ENCODE measurements at places on chromosomes 16 and 17.

GRCh38 chr16:82715833-82716232 lies 89.1 kb downstream of the CDH13 start:
- no peak for DNase-seq

DNA sequence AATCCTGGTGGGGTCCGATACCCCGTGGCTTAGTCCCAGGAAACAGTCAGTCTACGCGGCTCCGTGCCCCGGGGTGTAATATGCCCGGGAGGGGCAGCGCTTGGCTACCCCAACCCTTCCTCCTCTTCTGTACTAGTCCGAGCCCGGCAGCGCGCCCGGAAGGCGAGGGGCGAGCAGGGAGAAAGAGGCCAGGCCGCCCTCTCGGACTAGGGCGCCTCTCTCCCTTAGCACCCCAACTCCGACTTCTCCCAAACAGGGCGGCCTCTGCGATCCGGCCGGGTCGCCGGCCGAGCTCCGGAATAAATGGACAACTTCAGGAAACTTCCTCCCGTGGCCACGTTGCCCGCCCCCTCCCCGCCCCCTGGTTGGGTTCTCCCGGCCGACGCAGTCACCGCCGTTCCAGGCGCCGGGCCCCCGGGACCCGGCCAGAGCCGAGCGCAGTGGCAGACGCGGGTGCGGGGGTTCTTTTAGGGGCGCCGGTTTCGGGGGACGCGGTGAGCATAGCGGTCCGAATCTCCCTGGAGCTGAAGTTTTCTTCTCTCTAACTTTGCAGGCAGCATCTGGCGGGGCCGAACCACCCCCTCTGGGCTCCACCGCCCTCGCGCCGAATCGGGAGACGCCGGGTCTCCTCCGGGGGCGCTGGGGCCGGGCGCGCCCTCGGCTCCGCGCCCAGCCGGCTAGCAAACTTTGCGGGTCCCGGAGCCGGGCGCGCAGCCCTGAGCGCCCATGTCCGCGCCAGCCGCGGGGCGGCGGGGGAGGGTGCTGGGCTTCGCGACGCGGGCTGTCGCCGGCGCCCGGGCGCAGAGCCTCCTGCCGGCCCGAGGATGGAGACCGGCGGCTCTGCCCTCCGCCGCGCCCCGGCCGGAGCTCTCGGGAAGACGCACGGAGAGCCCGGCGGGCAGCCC lies at the start of gene SDK2:
Gene SDK2 (minus strand): TSS at position 301 of the 905 bp plus-strand sequence. CDS start 357 bp downstream, outside the sequence.
- DNase-seq = no peak

- DNase-seq = no peak
Measured at GRCh38 chr16:86199182-86199581, 300.2 kb downstream of the IRF8 start.

DNA sequence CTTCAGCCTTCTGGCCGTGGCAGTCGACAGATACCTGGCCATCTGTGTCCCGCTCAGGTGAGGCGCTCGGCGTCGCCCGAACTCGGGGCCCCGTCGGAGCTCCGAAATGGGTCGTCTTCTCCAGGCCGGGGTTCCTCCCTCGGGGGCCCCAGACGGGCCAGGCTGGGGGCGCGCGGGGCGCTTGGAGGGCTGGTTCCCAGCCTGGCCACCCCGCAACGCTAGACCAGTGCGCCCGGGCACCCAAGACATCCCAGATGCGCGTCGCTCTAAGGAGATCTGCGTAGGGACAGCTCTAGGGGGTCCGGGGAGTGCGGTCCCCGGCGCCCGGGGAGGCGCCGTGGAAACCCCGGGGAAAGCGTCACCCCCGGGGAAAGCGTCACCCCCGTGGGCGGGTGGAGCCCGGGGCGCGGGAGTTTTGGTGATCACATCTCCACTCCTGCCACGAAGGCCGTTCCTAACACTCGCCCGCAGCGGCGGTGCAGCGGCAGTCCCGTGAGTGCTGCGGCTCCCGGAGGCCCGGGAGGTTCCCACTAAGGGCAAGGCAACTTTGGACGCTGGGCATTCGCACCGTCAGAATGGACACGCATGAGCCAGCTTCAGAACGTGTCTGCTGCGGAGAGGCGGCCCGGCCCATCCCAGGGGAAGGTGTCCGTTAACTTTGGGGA lies 729 bp downstream of the ADORA2B start:
- no peak for DNase-seq

DNA sequence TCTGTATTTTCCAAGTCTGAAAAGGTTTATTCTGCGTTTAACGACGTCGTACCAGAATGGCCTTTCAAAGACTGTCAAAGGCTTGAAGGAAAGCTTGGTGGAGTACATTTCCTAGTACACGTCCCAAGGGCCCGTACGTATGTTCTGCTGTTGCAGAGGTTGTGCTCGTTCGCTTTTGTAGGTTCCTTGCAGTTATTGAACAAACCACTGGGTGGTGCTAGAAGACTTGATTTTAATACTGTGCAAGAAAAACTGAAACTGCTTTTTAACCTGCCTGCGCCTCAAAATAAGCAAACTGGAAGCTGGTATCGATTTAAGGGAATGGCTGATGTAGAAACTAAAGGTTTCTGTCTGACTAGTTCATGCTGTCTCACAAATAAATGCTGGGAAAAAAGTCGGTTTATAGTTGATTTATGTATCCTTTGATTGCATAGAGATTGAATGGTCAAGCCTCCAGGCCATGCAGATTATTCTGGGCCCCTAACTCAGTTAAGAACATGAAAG lies 54.6 kb downstream of the USP10 start:
- DNase-seq = no peak

DNA sequence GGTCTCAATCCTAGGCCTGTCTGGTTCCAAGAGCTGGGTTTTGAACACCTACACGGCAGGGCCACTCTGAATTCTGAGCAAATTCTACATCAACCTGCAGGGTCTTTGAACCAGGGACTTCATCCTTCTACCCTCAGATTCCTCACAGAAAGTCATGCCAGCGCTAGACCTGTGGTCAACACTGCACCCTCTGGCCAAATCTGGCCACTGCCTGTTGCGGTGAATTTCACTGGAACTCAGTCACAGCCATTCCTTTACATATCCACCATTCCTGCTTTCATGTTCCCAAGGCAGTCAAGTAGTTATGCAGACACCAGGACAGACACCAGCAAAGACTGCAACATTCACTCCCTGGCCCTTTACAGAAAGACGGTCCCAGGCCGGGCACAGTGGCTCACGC lies 144.6 kb downstream of the C16orf95 start:
- no peak for DNase-seq

- no peak for DNase-seq
Measured at GRCh38 chr17:63686138-63686685, 13.7 kb downstream of the LIMD2 start.

GRCh38 chr16:56534847-56535383 lies 15.1 kb upstream of the BBS2 start:
- DNase-seq = no peak

DNA sequence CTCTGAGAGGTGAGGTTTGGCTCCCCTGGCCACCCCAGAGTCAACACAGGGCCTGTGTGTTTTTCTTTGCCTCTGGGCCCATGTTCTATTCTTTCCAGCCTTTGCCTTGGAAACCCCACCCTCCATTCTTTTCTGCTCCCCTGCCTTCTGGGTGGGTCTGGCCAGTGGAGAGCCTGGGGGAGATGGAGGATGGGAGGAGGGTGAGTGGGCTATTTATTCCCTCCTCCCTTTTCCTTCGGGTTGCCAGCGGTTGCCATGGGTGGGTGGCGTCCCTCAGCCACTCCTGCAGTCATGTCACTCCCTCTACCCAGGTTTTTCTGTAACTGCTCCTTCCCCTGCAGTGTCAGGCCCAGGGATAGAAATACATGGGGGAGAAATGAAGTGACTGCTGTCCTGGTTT lies 15.5 kb downstream of the CMIP start:
- DNase-seq = no peak

- DNase-seq = no peak
Measured at GRCh38 chr17:3903881-3904290, 11.0 kb upstream of the CAMKK1 start.

GRCh38 chr17:78832541-78832810 lies 8.1 kb downstream of the USP36 start:
- no peak for DNase-seq

DNA sequence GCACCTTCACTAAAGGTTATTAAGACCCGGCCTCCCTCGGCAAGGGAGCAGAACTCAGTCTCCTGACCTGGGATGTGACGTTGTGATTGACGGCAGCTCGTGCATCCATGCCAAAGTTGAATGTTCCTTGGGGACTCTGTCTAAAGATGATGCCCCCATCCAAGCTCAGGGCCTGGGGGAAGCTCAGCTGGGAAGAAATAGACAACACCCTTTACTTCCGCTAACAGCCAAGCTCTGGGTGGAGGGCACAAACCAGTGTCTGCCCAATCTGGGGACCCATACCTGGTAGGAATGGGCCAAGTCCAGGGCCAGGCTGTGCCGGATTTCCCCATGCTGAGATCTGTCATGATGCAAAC lies 95.4 kb downstream of the RMI2 start:
- no peak for DNase-seq

- no peak for DNase-seq
Measured at GRCh38 chr16:48165961-48166578, 10.3 kb upstream of the ABCC12 start.

DNA sequence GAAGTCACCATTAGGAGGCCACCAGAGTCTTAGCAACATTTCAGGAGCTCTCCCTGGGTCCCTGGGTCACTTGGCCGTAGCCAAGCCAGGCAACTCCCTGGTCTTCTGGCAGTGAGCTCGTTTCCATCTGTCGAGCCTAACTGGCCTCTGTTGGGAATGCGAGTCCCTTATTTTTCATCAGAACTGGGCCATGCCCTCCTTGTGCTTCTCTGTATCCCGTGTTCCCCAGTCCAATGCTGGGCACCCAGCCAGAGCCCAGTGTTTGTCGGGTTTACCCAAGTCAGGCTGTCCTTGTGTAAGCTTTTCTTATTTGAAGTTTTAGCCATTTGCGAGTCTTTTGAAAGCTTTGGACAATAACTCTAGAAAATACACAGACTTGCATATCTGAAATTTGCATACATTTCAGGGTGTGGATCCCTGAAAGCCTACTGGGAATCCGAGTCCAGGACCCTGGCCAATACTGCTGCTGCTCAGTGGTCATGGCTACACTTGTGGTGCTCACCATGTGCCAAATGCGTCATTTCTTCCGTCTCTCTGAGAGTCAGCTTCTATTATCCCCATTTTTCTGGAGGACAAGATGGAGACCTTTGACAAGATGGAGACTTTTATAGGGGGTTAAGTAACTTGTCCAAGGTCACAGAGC lies 81.6 kb upstream of the LGALS9 start:
- DNase-seq = no peak

DNA sequence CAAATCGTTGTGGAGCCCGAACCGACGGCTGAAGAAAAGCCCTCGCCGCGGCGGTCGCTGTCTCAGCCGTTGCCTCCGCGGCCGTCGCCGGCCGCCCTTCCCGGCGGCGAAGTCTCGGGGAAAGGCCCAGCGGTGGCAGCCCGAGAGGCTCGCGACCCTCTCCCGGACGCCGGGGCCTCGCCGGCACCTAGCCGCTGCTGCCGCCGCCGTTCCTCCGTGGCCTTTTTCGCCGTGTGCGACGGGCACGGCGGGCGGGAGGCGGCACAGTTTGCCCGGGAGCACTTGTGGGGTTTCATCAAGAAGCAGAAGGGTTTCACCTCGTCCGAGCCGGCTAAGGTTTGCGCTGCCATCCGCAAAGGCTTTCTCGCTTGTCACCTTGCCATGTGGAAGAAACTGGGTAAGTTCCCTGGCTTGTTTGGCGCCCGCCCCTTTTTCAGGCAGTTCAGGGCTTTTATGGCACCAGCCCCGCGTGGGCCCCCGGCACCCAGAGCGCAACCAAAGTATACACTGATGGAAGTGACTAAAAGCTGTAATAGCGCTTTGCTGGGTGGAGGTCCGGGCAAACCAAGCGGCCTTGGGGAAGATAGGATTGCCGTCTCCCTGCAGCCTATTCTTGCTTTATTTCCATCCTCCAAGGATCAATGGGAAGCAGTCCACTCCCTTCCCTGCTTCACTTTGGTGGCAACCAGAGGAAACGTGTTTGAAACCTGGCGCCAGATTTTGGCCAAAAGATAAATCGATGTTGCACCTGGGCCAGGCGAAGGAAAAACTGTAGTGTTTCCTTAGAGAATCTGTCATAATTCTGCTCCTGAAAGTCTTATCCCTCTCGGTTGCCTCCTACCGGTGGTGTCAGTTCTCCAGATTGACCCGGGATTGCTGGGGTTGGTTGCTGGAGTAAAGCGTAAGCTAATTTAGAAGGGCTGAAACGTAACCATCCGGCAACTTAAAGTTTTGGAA lies 775 bp downstream of the PPM1D start:
- peak; percentile 47 for DNase-seq

DNA sequence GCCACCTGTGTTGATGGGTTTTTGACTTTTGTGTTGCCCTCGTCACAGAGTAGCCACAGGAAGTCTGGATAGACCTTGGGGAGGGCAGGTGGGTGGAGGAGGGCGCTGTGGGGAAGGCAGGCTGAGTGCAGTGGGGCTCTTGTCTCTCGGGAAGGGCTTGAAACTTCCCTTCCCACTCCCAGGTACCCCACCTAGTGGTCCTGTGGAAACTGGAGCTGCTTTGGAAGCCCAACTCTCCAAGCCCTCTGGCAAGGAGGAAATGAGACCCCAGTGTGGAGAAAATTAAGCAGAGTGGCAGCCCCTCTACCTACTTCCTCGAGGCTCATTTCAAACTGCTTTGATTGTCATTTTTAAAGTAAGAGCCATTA lies 9.2 kb downstream of the CA5A start:
- DNase-seq = no peak

DNA sequence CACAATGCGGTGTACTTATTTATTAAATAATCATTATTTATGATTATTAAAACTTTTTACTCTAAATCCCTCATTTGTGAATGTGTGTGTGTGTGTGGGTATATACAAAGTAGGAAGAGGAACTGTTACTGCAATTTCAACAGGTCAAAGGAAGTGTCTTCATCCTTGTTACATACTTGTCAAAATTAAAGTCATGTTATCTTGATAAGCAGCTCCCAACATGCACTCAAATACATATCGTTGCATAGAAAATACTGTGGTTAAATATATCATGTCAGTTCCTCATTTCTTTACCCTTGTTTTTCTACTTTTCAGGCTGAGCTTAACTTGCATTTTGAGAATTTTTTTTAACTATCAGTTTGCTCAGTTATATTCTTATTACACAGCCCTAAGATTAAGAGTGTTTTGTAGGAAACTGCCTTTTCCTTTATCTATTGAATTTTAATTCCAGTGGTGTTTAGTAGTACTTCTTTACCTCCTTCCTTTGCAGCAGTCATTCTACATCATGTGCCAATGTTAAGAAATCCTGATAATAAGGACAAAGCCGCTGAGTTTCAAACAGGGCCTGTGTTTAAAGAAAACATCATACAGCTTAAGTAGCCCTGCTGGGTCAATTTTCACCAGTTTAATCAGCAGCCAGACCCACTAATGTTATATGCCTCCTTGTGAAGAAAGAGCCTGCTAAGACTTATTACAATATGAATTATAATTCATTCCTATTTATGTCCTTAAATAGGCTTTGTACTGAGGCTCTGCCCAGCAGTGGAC lies 7.2 kb downstream of the EFCAB5 start:
- no peak for DNase-seq

Data from activated T-helper 1 cell treated with anti-CD3 and anti-CD28 coated beads, Interleukin-2, amount 50 U/mL, for 16 hours (primary cell).